ENCODE measurements at places on chromosomes 3 and 15.

GRCh38 chr3:126607214-126607908, 47.6 kb downstream of the TXNRD3 start:
- no peak for DNase-seq

GRCh38 chr3:149902498-149903139, 68.1 kb downstream of the PFN2 start:
- DNase-seq = no peak

- DNase-seq = no peak
These were observed 32.2 kb downstream of the GRIP2 start for GRCh38 chr3:14507757-14508504.

DNA sequence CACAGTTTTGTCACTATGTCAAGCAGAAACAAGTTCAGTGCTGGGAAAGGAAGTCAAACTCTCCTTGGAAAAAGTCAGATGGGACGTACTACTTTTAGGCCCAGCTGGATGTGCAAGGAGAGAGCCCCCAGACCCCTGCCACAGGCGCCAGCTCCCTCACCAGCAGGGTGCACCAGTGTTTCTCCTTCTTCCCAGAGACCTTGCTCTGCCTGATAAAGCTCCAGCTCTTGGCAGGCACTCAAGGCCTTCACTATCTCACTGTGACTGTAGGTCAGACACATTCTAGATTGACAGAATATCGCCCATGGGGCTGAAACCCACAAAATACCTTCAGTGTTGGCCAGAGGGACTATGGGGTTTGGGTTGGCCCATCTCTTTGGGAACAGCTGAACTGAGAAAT, 54.8 kb upstream of the CHRNB4 start:
- DNase-seq = no peak

DNA sequence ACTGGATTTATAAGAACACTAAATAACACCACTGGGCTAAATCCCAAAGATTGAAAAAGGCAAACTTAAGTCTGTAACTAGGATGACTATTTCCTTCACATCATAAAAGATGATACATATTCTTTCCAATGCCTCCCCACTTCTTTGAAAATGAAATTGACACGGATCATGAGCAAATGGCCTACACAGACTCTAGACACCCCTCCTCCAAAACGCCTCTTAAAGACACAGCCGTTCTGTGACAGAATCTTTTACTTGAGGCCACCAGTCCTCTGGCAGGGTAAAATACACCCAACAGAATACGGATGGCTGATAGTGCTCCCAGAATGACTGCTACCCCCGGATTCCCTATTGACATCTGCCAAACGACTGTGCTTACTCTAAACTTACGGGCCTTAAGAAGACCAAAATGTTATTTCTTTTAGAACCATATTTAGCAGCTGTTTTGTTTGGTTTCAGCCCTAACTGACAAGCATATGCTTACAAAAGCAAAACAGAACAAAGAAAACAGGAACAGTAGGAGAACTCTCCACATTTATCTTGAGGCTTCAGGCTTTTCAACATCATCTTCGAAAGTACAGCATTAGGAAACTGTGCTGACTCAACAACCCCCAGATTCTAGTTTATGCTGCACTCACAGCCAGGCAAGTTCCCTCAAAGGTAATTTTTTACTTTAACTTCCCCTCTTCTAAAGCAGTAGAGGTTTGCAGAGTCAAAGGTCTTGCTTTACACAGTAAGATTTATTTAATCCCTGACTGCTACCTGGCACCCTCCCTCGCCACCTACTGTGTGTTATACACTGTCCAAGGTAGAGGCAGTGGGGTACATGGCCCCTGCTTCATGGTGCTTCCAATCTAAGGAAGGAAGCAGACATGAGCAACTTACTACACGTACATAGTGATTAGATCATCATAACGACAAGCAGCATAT, 84.3 kb downstream of the TNIK start:
- DNase-seq = no peak

DNA sequence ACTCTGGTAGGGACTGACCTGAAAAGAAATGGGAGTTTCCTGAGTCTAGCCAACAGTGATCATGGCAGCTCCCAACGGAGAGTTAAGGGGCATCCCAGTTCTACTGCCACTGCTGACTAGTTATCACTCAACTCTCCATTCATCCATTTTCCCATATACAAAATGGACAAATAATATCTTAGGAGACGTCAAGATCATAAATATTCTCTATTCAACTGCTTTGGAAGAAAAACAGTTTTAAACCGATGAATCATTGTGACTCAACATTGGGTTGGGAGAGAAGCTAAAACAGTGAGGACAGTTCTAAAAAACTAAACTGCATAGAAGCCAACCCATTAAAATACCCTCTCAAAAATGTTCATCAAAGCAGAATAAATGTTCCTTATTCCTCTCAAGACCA, 57.6 kb upstream of the CHRM5 start:
- no peak for DNase-seq

GRCh38 chr15:95741830-95742229, 588.7 kb upstream of the NR2F2 start:
- DNase-seq = no peak

DNA sequence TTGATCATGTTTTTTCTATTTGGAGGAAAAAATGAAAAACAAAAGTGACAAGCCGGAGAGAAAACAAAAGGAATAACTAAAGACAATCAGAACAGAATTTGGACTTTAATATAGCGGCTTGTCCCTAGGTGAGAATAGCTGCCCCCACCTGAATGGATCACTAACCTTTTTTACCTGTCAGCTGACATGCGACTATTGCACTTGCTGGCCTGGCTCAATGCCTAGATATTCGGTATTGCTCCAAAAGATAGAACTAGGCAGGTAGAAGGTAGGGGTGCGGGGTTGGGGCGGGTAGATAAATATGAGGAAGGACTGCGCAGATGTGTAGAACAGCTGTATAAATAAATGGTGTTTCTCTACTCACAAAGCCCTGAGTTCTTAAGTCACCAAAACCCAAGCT, 650 bp upstream of the MORC1 start:
- no peak for DNase-seq

- no peak for DNase-seq
These were observed 271.9 kb upstream of the TBL1XR1 start for GRCh38 chr3:177469216-177469615.

- DNase-seq = no peak
These were observed 63.8 kb upstream of the ANKRD34C start for GRCh38 chr15:79218588-79219200.

DNA sequence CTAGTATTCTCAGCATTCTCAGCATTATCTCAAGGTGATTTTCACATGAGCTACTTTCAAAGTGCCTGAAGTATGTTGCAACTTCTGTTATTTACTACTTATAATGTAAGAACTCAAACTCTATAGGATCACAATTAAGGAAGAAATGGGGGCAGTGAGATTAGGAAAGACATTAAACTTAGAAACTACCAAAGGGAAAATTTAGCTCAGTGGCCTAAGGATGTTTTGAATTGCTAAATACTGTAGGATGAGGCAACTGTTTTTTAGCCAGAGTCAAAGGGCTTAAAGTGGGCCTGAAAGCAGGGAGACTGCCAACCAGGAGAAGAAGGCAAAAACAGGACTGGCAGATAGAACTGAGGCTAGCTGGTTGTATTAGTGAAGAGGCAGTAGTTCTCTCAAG, 55.5 kb upstream of the MBNL1 start:
- no peak for DNase-seq

DNA sequence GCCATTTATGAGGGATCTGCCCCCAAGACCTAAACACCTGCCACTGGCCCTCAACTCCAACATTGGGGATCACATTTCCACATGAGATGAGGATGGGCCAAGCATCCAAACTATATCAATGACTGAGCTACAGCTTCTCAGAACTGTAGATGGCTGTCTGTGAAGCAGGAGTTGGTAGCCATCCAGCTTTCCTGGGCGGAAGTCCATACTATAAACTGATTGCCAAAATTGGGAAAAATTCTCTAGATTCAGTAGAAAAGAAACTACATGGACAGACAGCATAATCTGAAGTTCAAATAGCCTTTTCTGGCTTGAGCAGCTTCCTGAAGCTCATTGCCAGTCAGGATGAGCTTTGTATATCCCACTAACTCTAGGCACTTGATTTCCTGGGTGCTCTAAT, 214.7 kb upstream of the ZBTB20 start:
- DNase-seq = no peak

GRCh38 chr3:13766128-13766527, 113.7 kb downstream of the WNT7A start:
- no peak for DNase-seq

DNA sequence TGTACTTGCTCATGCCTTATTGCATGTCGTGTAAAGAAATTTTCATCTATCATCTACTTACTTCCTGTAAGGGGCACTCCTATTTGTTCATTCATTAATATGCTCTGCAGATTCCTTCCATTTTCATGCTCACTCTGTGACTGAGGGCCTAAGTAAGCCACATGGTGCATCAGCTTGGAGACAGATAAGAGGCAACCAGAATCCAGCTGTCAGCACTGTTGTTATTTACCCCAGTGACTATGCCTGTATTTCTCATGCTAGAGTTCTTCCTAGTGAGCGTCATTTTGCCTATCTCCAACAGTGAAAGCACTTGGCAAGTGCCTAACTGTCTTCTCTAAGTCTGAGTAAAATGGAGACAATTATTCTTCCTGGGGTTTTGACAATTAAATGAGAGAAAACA, 124.8 kb upstream of the ABI3BP start:
- no peak for DNase-seq

- DNase-seq = no peak
These were observed 47.1 kb upstream of the AKAP13 start for GRCh38 chr15:85333132-85333831.

- DNase-seq = peak; percentile 52
These were observed 30.4 kb downstream of the ACKR2 start for GRCh38 chr3:42839616-42840015.

- no peak for DNase-seq
These were observed 151.3 kb downstream of the CACNA1D start for GRCh38 chr3:53645754-53646153.

DNA sequence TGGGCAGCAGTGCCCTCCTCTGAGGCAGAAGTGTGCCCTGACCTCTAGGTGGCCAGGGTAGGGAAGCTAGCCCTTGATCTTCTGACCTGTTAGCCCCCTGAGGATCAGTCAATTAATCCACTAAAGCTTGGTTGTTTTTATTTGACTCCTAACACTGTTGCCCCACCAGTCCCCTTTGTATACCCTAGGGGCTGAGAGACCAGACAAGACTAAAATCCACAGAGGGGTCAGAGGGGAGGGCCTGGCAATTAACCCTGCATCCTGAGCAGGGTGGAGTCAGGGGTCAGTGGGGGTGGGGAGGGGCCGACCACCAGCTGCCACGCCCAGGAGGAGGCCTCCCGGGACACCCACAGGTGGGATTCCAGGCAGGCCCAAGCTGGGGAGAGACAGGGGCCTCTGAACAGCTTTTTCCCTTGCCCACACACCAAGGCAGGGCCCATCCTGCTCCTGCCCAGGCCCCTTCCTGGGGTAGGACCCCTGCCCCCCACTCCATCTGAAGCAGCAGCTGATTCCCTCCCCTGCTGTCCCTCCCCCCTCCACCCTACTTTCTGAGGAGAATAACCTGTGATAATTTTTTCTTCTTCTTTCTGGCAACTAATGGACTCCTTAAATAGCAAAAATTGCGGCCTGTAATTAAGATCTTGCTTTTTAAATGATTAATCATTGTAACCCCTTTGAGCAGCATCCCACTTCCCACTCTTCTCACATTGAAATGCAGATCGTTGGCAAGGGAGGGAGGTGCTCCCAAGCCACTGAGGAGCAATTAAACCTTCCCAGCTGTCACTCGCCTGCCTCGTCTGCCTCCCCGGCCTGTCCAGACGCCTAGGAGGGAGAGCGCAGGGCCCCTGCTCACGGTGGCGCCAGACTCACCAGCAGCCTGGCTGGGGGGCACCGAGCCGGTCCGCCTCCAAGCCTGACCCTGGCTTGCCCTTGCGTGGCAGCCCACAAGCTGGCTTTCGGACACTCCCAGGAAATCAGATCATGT, 51.9 kb downstream of the RHCG start:
- DNase-seq = no peak

- DNase-seq = no peak
These were observed 10.3 kb downstream of the STARD5 start for GRCh38 chr15:81313686-81314085.

DNA sequence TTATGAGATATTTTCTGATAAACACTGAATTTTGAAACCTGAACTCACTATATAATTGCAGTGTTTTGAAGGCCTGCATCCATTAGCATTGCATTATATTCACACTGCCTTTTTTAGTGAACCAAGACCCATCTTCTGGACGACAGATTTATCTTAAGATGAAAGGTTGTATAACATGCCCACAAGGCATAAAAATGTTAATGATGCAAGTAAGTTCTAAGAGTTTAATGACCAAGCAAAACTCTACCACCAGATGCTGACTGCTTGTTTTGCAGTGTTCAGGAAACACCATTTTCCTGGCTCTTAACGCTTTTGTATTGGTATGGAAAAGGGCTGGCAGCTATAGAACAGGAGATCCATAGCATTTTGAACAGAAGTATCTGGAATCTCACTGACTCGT, 46.1 kb downstream of the USP50 start:
- no peak for DNase-seq

GRCh38 chr3:15514663-15515340, 6.7 kb downstream of the COLQ start:
- no peak for DNase-seq

DNA sequence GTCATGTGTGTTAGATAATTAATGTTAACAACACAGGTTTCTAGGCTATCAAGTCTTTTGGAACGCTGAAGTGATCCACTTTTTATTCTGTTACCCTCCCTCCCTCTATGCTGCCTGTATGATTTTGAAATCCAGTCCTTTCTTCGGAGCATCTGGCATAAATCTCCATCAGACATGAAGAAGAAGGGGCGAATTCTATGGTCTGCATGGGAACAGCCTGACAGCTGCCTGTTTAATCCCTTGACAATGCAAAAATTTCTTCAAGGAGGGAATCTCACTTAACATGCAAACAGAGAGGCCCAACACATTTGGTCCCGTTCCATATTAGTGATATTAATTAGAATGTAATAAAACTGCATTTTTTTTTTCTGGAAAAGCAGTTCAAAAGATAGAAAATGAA, 145.2 kb downstream of the VGLL3 start:
- DNase-seq = no peak

DNA sequence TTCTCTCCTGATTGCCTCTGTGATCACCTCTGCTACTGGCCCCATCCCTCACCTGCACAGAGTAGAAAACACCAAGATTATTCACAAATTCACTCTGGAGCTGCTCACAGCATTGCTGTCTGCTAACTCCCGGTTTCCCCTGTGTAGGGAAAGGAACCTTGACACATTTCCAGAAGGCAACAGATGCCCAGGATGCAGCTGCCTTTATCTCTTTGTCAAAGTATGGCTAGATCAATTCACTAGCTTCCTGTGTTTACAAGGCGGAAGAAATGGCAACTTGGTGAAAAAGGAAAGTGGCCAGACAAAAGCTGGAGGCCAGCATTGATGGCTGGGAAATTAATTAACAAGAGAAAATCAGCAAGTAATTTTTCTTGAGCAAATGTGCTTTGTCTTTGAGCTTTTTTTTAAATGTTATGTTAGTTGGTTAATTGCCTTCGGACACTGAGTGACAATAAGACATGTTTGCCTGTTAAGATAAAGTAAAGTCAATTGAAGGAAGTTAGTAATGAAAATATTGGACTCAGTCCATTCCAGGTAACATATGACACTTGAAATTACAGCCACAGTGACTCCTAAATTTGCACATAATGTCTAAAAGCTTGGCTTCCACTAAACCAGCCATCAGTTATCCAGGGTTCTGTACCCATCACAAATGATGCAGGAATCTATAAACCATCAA, 394.6 kb upstream of the IL12A start:
- DNase-seq = no peak

All from CD4-positive, alpha-beta memory T cell (primary cell).